ENCODE measurements at places on chromosomes 2 and 18. TPM values are rescaled to one million over a fixed set of nuclear protein-coding genes. Genes with fewer than 3 reads are reported as not detected.

MGAT5 gene
- 28.3 TPM for total RNA-seq

PROC gene
- total RNA-seq: 0.29 TPM

ATP8B1 gene
- 46.7 TPM for total RNA-seq

MC2R gene
- total RNA-seq: not detected

COLEC12 gene
- total RNA-seq: 56.9 TPM

WDR35 gene
- 18.1 TPM for total RNA-seq

ALK gene
- under 0.01 TPM for total RNA-seq

HAT1 gene
- 35.4 TPM for total RNA-seq

Data from osteoblast (primary cell).